ENCODE measurements at places on chromosomes 11 and 22.
A peak's percentile ranks its signal among the peaks of the same experiment; 100 is the strongest.

DNA sequence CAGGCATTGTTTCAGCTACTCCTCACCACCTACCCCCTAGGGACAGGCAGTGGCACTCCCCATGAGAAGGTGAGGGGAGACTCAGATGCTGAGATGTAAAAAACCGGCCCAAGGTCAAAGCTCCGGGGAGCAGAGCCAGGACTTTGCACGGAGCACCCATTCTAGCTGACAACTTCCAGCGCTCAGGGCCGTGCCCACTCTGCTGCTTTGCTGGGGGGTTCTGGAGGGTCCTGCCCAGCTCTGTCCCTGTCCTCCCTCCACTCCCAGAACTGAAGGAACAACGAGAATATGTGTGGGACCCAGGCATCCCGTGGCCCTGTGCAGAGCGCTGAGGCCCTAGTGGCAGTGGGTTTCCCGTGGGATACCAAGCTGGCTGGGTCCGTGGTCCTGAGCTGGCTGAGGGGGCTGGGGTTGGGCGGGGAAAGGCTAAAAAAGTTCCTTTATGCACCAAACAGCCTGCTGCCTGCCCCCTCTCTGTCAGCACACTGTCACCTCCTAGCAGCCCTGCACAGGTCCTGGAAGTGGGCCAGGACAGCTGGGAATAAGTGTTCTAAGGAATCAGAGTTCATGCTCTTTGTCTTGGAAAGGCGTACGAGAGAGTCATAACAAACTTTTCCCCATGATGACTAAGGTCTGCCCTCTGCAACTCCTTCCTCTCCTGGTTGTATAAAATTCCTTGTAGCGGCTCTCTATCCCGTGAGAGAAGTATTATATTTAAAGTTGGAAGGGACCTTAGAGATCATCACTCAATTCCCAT lies 1.9 kb downstream of the MS4A10 start:
- no peak for DNase-seq

GRCh38 chr11:36622431-36623136 lies 24.5 kb upstream of the RAG2 start:
- peak; percentile 1 for DNase-seq

- DNase-seq, result no peak
Observed at GRCh38 chr11:117187799-117188481, 9.4 kb downstream of the SIDT2 start.

GRCh38 chr11:18191376-18191775 lies 18.7 kb downstream of the MRGPRX4 start:
- no peak for DNase-seq

- peak; percentile 83 for DNase-seq
Observed at GRCh38 chr11:14967581-14968243, 4.4 kb downstream of the CALCA start.

GRCh38 chr11:117200813-117201657 lies 1.9 kb downstream of the TAGLN start:
- no peak for DNase-seq

DNA sequence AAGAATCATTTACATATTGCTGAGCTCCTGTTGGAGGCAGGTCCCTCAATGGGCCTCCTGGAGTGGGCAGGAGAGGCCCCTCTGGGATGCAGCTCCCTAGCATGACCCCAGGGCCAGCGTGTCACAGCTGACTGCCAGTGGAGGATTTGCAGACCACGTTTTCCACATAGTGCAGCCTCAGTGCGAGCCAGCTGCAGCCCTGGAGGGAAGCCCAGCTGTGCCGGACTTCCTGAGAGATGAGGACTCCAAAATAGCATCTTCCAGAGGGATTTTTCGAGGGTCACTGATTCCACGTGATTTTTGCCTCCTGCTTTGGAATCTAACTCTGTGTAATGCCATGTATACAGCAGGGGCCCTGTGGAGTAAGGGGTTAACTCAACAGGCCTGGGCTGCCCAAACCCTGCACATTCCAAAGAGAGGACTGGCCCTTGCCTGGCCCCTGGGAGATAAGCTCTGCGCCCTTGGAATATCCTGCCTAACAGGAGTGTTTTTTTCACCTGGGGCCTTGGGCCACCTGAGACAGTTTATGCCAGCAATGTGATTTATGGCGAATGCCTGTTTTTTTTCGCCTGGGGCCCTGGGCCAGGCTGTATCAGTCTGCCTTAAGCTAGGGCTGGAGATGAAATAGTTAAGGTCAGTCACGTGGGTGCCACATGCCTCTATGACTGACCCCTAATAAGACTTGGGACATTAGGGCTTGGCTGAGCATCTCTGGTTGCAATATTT lies 47.4 kb downstream of the RPS6KA4 start:
- DNase-seq, result no peak

DNA sequence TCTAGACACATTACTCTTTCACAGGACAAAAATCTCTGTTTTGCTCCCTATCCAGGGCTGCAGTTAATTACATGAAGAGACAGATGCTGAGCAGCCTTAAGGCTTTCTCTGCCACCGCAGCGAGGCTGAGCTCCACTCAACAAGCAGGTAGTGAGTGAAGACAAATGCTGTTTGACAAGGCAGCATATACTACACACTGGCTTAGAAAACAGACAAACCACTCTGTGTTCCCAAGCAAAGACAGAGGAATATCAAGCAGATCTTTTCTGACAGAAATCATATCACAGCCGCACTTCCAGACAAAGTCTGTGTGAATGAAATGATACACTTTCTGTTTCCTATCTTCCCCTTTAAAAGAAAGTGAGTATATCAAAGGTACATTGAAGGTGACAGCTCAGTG lies 368.1 kb downstream of the DCDC1 start:
- DNase-seq, result no peak

GRCh38 chr11:22130462-22131053 lies 62.3 kb upstream of the ANO5 start:
- no peak for DNase-seq

DNA sequence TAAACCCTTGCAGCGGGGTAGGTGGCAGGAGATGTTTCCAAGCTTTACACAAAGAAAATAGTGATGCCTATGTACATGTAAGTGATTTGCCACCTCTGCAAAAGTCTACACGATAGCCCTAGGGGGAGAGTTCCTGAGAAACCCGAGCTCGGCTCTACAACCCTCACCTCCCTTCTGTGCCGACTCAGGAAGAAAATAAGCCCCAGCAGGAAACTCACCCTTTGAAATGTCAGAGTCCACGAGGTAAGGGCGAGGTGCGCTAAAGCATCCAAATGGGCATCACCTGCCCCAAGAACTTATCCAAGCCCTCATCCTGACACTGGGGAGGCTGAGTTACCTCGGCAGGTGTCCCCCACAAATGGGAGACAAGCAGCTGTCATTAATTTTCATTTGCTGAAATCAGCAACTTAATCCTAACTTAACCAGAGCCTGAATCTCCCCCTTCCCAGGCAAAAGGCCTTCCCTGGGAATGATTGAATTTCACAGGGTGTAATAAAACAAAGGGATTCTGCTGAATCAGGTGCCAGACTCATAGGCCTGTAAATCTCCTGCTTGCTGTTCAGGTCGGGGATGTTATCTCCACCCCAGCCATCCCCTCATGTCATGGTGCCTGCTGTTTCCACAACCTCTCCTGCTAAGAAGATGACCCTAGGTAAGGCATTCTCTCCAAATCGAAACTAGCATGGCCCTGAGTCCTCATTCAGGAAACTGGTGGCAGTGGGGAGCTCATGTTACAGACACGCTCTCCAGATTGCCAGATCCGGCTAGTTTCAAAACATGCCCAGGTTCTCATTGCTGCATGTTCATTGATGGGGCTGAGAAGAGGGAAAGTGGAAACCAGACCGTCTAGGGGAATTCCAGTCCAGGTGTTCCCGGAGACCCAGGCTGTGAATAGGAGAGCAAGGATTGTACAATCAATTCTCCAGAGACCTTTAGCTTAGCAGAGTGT lies 105.3 kb upstream of the KIRREL3 start:
- peak; percentile 96 for DNase-seq

DNA sequence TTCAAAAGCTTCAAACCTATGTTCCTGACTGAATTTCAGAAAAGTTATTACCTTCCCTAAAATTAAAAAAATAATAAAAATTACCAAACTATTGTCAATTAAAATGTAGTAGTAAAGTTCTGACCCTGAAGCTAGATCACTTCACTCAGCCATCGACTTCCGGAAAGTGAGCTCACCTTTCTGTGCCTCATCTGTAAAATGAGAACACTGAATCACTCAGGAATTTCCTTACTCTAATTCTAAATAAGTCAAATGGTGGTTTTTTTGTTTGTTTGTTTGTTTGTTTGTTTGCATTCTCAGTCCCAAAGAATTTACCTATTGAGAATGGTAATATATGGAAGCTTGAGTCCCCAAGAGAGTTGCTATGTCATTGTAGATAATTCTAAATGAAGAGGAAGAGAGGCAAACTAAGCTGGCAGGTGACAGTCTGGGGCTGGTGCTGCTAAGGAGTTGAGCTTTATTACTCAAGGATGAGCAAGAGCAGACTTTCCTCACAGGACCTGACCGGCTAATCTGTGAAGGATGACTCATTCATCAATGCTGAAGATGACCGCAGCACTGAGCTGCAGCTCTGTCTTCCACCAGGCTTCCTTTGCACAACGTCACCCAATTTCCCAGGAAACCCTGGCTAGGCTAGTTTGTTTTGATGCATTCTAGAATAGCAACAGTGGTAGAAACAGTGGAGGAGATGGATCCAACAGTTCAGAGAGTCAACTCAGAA lies 248.8 kb downstream of the RAB38 start:
- DNase-seq, result no peak

DNA sequence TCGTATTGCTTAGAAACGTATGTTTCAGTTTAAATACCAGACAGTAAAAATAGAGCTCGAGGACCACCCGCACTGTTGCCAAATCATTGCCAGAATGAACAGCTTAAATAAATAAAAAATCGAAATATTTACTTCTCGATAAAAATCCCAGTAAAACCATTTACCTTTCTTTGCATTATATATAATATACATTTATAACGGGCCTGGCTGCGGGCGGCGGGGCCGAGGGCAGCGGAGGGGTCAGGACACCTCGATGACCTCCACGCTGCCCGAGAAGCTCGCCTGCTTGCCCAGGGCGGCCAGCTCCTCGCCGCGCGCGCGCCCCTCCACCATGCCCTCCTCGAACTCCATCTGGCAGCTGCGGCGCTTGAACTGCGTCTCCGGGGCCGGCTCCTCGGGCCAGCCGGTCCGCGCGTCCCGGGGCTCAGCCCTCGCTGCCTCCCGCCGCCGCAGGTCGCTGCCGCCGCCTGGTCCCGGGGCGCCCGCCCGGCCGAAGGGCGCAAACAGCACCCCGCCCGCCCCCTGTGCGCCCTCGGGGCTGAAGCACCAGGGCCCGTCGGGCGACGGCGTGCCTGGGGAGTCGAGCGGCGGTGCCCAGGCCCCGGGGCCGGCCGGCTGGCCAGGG lies 15.7 kb downstream of the DUSP8 start:
- no peak for DNase-seq

- no peak for DNase-seq
Observed at GRCh38 chr11:92830377-92831155, 138.9 kb upstream of the MTNR1B start.

GRCh38 chr22:47564651-47565434 lies 802.4 kb downstream of the TBC1D22A start:
- no peak for DNase-seq

DNA sequence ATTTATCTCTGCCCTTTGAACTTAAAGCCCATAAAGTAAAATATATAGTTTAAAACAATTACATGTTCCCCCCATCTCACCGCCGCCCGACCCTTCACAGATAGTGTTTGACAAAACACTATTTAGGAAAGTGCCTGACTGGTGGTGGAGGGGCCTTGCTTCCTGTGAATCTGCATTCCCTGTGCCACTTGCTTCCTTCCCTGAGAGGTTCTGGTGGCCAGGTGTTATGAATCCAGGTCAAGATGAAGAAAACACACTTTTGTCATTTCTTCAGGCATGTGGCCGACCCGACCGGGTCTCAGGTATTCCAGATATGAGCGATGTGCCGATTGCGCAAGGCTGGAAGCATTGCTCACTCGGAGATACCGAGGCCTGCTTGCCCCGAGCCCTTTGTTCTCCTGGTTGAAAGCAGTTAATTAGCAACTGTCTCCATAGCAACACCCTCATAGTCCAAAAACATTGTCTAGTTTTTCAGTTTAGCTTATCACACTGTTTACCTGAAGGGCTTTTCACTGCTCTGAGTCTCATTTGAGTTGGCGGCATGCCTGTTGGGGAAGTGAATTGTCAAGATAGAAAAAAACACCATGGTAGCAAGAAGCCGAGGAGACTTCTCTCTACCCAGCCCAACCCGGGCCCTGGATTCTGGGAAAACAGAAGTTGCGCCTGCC lies 128.3 kb downstream of the TEAD1 start:
- DNase-seq, result peak; percentile 98

Measured in NCI-H1436 (cell line).